ENCODE measurements at places on chromosomes 6 and 20. TPM values are rescaled to one million over a fixed set of nuclear protein-coding genes. Genes with fewer than 3 reads are reported as not detected.

Gene PSORS1C1
- total RNA-seq: 4.4 TPM

Gene JAG1
- total RNA-seq: 54.7 TPM

Gene CST5
- not detected for total RNA-seq

Gene SMLR1
- not detected for total RNA-seq

Gene POPDC3
- total RNA-seq: 30.2 TPM

Gene NRN1
- total RNA-seq: 0.50 TPM

Gene MMP24
- 20.6 TPM for total RNA-seq

Gene CCDC28A
- total RNA-seq: 9.3 TPM

Gene EFCAB8
- total RNA-seq: not detected

Gene KCNG1
- 13.9 TPM for total RNA-seq

Gene TPD52L1
- total RNA-seq: 43.8 TPM

Gene CABLES2
- total RNA-seq: 4.0 TPM

Gene BHLHE23
- not detected for total RNA-seq

Gene COL21A1
- 0.72 TPM for total RNA-seq

Gene HTR1E
- total RNA-seq: not detected

Gene FUCA2
- total RNA-seq: 52.7 TPM

Gene KCNK15
- total RNA-seq: 0.96 TPM

Gene HLA-G
- 0.13 TPM for total RNA-seq

Gene SLC16A10
- 0.35 TPM for total RNA-seq

Gene IPCEF1
- not detected for total RNA-seq

Gene SLC4A11
- 7.8 TPM for total RNA-seq

Data from A549 treated with RU486 at 1 μM for 4 hours (cell line).